T follicular helper cell (primary cell): ENCODE measurements at places on chromosomes 7 and 10.

DNA sequence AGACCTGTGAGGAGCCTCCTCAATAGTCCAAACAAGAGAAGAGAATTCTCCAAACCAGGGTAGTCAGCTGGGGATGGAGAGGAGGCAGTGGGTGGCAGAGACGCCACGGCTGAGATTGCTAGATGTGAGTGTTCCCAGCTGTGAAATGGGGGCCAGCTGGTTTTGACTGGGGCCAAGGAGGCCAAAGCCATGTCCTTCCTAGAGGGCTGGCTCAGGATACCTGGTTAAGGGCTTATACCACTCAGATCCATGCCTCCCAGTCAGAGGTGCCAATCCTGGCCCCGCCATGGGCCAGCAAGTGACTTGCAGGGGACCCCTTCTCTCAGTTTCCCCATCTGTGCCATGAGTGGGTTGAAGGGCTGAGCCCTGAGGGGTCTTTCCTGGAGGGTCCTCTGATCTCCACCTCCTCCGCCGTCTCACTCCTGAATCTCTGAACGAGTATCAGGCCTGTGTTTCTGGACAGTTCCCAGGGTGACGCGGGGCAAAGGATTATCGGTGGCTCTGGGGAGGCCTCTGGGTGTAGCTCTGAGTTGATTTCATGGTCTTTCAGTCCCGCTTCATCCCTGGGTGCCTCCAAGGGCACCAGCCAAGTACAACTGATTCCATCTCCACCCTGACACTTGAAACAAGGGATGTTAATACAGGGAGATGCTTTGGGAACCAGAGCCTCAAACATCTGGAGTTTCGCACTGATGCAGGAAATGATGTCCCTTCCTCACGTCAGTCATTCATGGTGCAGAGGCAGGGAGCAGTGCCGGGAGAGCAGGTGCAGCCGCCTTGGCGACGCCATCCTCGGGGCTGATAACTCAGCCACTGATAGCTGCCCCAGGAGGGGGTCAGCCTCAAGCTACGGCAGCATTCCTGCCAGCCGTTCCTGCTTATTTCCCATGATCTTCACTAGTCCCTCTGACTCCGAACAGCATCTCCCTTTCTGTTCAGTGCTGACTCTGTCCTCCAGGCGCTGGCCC is 126.7 kb downstream of the RGS10 start:
- no peak for DNase-seq

DNA sequence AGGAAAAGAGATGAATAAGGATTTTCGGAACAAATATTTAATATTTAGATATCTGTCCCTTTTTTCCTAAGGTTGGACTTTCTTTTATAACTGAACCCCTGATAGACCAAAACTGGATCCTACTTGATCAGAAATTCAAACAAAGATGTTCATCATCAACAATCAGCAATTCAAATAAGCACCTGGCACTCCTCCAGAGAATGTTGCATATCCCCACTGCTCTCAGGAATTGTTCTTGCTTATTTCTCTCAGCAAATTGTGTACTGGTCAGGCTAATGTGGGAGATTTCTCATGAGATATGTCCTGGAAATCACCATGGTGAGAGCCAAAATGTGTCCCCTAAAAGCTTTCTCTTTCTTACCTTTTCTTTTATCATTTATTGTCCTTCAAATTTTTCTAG is 40.3 kb upstream of the LHFPL3 start:
- no peak for DNase-seq

- no peak for DNase-seq
Measured at GRCh38 chr10:63374991-63375390, 90.8 kb downstream of the JMJD1C start.

- DNase-seq, result no peak
Measured at GRCh38 chr7:96521068-96521894, 188.4 kb downstream of the SEM1 start.

GRCh38 chr10:69025370-69025896 is 36.8 kb downstream of the KIFBP start:
- DNase-seq, result no peak

DNA sequence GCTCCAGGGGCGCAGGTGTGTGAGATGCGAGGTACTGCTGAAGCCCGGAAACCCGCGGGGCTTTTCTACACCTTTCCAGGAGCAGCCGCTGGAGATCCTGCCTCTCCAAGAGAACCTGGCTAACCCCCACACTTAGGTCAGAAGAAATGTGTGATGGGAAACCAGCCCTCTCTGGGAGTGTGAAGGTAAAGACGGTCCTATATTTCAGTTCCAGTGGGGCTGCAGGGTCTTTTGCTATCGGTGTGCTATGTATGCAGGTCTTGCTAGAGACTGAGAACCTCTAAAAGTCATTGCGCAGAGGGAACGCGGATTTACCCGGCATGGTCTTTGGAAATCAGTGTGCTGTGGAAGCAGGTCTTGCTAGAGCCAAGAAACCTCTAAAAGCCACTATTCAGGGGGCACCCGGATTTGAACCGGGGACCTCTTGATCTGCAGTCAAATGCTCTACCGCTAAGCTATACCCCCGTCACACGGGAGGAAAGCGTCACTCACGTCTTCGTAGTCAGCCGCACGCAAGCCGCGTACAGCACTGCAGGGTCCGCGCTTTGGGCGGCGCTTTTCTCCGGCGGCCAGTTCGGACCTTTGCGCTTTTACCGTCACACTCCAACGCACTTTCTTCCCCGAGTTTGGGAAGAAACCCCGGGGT is 46.0 kb downstream of the ZNF777 start:
- DNase-seq, result peak; percentile 26

DNA sequence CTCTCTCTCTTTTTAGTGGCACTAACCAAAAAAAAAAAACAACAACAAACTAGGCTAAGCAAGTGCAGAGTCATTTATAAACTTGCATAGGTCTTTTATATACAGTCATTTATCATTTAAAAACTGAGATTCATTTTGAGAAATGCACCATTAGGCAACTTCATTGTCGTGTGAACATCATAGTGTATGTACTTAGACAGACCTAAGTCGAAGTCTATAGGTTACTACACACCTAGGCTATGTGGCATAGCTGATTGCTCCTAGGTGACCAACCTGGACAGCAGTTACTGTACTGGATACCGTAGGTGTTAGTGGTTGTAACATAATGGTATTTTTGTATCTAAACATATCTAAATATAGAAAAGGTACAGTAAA is 109.1 kb upstream of the SAMD8 start:
- no peak for DNase-seq

- no peak for DNase-seq
Measured at GRCh38 chr10:126880926-126881325, 24.3 kb upstream of the DOCK1 start.

DNA sequence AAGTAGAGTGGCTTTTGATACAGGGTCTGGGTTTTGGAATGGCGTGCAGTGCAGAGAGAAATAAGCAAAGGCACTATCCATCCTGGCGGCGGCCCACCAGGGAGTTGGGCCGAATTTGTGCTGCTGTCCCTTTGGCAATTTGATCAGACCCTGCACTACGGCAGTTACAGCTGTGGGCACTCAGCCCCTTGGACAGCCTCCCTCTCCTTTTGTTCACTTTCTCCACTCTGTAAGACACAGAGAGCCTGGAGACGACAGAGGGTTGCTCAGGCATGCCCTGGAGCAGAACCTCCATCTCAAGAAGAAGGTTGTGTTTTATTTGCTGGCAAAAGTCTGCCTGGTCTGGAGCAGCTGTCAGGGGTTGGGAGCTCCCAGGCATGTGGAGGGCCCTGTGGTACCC is 55.8 kb downstream of the LHPP start:
- no peak for DNase-seq

- no peak for DNase-seq
Measured at GRCh38 chr10:63054889-63055611, 78.1 kb upstream of the NRBF2 start.

- no peak for DNase-seq
Measured at GRCh38 chr7:73904219-73905137, 43.5 kb downstream of the TMEM270 start.

DNA sequence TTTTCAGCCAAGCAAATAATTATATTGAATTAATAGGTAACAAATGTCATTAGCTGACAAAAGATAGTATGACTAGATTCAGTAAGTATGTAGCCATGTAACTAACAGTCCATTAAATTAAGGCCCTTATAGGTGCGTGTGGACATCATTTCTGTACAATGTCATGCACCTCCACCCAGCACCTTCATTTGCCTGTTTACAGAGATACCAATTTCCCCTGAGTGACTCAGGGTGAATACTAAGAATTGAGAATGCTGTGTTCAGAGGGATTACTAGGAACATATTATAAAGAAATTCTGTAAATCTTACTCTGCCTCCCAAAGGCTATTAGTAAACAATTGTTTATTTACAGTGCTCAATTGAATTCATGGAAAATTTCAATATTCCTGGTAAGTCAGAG is 48.1 kb upstream of the ZNF273 start:
- DNase-seq, result no peak

DNA sequence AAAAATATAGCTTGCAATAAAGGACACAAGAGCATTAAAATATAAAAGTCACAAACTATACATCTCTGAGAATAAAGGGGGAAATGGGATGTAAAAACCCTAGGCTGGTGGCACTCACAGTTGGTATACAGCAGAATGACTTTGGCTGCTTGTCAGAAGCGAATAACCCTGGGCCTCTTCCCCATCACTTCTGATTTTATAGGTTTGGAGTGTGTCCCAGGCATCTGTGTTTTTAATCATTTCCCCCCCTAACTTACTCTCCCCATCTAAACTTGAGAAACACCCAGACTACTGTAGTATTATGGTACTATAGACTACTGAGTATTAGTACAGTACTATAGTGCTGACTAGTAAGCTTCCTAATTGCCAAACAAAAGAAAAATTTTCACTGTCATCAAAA is 1.8 kb upstream of the RPA3 start:
- no peak for DNase-seq

- DNase-seq, result no peak
Measured at GRCh38 chr7:95632609-95633008, 36.3 kb upstream of the PDK4 start.

- no peak for DNase-seq
Measured at GRCh38 chr10:114420811-114421485, 16.6 kb upstream of the AFAP1L2 start.

DNA sequence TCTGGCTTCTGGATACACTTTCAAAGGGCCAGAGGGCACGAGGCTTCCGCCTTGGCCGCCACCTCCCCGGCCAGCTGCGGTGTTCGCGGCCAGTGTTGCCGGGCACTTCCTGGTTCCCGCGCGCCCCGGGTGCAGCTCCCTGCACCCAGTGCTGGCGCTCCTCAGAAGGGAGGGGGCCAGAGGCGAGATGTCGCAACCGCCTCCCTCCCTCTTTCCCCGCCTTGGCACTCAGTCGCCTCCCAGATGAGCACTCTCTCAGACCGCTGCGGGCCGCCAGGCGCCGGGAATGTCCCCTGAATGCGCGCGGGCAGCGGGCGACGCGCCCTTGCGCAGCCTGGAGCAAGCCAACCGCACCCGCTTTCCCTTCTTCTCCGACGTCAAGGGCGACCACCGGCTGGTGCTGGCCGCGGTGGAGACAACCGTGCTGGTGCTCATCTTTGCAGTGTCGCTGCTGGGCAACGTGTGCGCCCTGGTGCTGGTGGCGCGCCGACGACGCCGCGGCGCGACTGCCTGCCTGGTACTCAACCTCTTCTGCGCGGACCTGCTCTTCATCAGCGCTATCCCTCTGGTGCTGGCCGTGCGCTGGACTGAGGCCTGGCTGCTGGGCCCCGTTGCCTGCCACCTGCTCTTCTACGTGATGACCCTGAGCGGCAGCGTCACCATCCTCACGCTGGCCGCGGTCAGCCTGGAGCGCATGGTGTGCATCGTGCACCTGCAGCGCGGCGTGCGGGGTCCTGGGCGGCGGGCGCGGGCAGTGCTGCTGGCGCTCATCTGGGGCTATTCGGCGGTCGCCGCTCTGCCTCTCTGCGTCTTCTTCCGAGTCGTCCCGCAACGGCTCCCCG is at the start of gene FFAR4:
Gene FFAR4, plus strand, starts transcription at position 231 of the 842 bp plus-strand sequence. Its CDS starts 56 bp downstream, at position 287.
- DNase-seq, result no peak

DNA sequence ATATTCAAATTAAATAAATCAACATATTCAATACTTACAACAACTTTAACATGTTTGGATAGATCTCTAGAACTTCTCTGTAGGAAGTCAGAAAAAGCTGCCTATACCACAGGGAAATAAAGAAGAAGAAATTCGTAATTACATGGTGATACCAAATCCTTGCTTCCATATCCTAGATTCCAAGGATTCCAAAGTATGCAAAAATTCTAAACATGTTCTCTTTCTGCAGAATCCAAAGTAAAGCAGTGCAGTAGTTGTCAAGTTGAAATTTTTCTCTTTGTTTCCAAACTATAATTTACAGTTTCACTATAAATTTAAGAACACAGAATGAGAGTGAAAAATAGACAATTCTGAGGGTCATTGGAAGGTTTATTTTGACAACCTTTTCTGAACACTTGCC is 233.7 kb upstream of the PTN start:
- DNase-seq, result no peak

DNA sequence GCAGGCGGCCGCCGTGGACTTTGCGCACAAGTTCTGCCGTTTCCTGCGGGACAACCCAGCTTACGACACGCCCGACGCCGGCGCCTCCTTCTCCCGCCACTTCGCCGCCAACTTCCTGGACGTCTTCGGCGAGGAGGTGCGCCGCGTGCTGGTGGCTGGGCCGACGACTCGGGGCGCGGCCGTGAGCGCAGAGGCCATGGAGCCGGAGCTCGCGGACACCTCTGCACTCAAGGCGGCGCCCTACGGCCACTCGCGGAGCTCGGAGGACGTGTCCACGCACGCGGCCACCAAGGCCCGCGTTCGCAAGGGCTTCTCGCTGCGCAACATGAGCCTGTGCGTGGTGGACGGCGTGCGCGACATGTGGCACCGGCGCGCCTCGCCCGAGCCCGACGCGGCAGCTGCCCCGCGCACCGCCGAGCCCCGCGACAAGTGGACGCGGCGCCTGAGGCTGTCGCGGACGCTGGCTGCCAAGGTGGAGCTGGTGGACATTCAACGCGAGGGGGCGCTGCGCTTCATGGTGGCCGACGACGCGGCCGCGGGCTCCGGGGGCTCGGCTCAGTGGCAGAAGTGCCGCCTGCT is 14.1 kb downstream of the SH2B2 start:
- no peak for DNase-seq

DNA sequence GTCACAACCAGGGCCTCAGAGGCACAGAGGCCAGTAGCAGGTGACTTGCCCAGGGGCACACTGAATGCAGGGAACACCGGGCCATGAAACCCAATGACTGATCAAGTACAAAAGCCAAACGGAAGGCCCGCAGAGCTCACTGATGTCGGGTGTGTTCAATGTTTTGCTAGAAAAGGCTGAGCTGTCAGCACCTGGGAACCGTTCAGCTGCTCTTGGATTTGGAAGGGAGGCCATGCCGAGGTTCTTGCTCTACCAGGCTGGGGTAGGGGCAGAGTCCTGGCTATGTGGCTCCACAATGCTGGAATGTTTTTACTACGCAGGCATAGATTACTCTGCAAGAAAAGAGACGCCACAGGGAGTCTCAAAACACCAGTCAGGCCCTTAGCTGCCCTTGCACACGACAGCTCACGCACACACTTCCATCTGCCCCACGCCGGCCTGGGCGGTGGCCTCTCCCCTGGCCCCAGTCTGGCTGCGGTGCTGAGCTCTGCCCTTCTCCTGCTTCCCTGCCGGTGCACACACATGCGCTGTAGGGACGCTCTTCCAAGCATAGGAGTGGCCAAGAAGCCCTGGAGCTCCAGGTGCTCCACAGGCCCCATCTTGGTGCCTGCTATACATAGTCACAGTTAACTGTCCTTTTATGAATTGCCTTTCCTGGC is 79.9 kb downstream of the ZRANB1 start:
- DNase-seq, result no peak

GRCh38 chr10:79353000-79353406 is 5.7 kb downstream of the PPIF start:
- DNase-seq, result no peak

- no peak for DNase-seq
Measured at GRCh38 chr7:149787428-149788299, 14.3 kb upstream of the ZNF467 start.

GRCh38 chr10:35554461-35555056 is 50.6 kb upstream of the GJD4 start:
- no peak for DNase-seq

GRCh38 chr7:135843214-135843613 is 94.6 kb upstream of the FAM180A start:
- no peak for DNase-seq
